CD4-positive, alpha-beta T cell treated with Interleukin-17A for 4 hours (primary cell): ENCODE measurements at places on chromosomes 1 and 21.
A peak's percentile ranks its signal among the peaks of the same experiment; 100 is the strongest.

GRCh38 chr1:156146020-156146768, 7.2 kb upstream of the SEMA4A start:
- peak; percentile 58 for DNase-seq

GRCh38 chr1:84379917-84380180, 18.4 kb upstream of the DNASE2B start:
- DNase-seq: no peak

DNA sequence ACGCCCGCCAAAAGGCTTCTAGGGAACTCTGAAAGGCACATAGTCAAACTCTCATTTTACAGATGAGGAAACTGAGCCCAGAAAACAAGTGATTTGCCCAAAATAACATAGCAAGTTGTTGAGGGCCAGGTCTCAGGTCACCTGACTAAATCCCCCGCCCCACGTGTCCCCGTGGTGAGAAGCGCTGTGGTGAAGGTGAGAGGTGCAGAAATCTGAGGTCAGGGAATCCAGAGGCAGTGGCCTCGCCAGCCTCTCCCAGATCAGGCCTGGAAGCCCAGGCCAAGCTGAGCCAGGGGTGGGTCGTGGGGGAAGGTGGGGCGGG, 5.1 kb downstream of the HDGF start:
- DNase-seq: no peak

DNA sequence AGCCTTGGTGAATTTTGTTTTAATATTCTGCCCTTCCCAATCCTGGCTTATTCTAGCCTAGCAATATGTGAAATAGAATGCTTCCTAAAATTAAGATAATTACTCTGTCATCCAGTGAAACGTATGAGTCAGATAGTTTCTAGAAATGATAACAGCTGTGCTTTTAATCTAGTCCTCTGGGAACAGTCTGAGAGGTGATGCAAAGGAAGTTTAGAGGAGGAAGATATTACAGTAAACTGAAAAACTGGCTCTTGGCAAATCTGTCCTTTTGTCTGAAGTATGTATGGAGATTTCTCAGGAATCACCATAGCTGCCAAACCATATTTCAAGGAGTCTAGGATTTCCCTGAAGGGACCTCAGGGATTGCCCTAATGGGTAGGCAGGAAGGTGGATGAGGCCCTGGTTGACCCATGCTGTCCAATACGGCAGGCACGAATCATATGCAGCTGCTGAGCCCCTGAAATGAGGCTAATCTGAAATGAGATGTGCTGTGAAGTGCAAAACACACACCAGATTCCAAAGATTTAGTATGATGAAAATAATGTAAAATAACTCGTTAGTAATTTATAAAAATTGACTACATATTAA, 70.8 kb upstream of the LBR start:
- DNase-seq: no peak

DNA sequence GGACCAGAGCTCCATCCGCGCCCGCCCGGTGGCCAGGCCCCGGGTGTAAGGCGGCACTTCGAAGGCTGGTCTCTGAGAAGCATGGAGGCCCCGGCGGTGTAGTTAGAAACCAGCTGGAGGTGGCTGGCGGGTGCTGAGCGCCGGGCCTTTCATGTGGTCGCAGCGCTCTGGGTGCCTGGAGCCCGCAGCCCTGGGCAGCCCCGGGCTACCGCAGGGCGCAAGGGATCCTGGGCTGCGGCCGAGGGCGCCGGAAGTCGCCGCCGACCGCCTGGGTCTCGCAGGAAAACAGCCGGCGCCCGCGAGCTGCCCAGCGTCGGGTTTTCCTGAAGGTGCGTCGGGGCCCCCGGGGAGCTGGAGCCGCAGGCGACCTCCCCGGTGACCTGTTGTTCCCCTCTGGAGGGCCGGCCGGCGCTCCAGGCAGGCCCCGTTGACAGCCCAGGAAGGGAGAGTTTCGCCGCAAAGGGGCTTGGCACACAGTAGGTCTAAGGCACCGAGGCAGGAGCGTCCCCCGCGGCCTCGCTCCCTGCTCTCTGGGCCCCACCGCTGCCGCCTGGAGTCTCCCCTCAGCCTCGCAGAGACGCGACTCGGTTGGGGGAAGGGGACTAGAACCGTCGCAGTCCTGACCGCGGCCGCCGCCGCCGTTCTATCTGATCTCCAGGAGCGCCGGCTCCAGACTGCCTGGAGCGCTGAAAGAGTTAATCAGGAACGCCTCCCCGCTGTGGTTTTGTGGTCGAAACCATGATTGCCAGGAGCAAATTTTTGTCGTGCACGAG, 2.7 kb downstream of the GRHL3 start:
- DNase-seq: peak; percentile 74
